ENCODE measurements at places on chromosomes 6 and 20. TPM values are rescaled to one million over a fixed set of nuclear protein-coding genes. Genes with fewer than 3 reads are reported as not detected.

- no peak for DNase-seq
These were observed 196.9 kb downstream of the AKAP7 start for GRCh38 chr6:131331873-131332781.

GRCh38 chr20:266596-267562 is 9.4 kb downstream of the DEFB132 start:
- peak; percentile 55 for DNase-seq

GRCh38 chr20:20201639-20202038 is 149.3 kb downstream of the CFAP61 start:
- DNase-seq, result no peak

GRCh38 chr6:101597693-101598092 is 204.2 kb downstream of the GRIK2 start:
- DNase-seq, result peak; percentile 66

The DIDO1 gene
- total RNA-seq, result 35.2 TPM

GRCh38 chr6:54074578-54075195 is 36.6 kb upstream of the MLIP start:
- no peak for DNase-seq

- peak; percentile 35 for DNase-seq
These were observed 19.5 kb downstream of the NDUFAF4 start for GRCh38 chr6:96878143-96878542.

DNA sequence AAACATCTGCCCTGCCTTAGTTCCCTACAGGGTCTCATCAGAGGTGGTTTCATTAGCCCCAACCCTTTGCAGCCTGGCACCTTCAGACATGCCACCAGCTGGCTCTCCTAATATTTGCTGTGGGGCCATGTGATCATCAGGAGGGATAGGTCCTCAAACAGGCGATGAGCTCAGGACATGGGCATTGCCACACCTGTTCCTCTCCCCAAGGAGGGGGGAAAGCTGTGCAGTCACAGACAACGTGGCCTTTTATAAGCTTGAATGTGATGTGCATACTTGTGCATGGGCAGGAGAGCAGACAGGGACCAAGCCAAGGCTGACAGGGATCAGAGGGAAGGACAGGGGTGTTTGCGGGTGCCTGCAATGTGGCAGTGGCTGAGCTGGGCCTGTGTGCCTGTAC is 78.8 kb upstream of the ZNFX1 start:
- no peak for DNase-seq

DNA sequence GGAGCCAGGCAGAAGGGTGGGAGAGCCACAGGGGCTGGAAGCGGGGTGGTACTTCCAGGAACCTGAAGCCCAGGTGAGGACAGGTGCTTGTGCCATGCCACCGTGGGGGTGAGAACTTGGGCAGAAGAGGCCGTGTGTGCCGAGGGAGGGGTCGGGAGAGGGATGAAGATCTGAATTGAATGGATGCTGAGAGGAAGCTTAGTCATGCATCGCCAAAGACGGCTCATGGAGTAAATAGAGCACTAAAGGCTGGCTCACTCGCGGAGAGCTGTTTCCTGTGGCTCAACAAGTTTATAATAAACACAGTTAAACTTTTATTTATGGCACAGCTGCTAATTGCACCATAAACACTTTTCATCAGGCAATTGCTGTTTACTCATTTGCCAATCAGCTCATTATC is 21.7 kb upstream of the MYT1 start:
- DNase-seq, result no peak

DNA sequence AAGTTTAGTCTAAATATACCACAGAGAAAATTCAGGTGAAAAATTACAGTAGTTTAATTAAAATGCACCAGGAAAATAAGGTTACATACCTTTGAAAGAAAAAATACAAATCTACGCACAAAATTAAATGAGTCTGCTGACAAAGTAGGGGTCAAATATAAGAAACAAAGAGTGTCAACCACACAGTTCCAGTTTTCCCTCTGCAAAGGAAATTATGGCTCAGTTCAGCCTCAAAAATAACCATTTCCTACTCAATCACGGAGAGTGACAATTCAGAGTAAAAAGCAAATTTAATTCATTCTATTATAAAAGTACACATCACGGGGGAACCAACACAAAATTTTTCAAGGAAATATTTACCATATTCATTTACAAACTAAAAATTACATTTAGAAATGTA is 124.8 kb downstream of the PTPRK start:
- no peak for DNase-seq

DNA sequence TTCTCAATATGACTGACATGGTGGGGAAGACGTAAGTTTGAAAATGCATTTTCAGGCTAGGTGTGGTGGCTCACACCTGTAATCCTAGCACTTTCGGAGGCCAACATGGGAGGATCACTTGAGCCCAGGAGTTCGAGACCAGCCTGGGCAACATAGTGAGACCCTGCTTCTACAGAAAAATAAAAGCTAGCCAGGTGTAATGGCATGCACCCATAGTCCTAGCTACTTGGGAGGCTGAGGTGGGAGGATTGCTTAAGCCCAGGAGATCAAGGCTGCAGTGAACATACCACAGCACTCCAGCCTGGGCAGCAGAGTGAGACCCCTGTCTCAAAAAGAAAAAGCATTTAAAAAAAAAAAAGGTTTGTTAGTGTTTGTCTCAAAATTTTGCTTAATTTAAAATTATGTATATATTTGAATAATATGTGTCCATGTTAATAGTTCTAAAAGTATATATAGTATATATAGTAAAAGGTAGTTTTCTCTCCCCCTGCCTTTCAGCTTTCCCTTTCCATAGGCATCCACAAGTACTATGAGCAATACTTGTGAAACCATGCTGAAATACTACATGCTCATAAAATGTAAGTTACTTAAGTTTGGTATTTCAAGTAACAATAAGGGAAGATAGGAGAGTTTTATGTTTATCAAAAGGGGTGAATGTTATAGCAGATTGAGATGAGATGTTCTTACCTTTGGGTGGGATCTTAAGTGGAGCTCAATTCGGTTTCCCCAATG is 15.1 kb downstream of the PTPRA start:
- DNase-seq, result no peak

DNA sequence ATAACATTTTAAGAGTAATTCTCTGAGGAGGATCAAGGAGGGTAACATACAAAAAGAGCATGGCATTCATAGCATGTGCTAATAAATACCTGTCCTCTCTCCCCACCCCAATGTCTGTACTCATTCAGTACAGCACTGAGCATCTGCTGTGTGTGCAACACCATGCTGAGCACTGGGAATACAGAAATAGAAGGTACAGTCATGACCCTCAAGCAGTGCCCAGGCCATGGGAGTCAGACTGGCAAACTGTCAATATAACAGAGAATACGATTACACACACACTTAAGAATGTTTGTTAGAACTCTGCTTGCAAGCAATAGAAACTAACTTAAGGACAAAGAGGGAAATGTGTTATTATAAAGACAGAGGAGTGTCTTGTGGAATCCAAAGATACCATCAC is 24.7 kb upstream of the ZFAND3 start:
- peak; percentile 48 for DNase-seq

The C20orf141 gene
- not detected for total RNA-seq

DNA sequence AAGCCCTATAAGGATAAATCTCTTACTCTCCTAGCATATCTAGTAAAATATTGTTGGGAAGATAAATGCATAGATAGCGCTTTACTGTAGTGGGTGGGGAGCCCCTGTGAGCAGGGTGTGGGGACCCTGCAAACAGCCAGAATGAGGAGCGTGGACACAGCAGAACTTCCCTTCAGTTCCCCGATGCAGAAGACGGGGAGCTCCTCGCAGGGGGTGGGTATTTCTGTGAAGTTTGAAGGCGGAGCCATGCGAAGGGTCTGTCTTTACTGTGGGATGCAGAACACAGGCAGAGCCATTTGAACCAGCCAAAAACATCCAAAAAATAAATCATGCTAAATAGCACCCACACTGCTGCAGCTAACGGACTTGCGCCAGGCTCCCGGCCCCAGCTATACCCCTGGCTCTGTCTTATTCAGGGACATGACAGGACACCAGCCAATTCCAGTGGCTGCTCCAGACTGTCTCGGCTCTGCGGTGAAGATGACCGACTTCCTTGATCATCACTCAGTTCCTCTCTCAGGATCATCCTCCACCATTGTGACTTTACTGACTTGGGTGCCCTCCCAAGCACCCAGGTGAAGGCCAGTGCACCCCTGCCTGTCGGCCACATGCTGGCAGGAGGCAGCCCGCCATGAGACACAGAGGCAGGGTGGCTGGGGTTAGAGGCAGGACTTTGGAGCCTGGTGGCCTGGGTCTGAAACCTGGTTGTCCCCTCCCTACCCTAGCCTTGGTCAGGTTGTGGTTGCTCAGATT is 134.5 kb downstream of the SMOC2 start:
- no peak for DNase-seq

- no peak for DNase-seq
These were observed 26.8 kb upstream of the GLP1R start for GRCh38 chr6:39021779-39022178.

The RAD21L1 gene
- total RNA-seq, result 0.85 TPM

DNA sequence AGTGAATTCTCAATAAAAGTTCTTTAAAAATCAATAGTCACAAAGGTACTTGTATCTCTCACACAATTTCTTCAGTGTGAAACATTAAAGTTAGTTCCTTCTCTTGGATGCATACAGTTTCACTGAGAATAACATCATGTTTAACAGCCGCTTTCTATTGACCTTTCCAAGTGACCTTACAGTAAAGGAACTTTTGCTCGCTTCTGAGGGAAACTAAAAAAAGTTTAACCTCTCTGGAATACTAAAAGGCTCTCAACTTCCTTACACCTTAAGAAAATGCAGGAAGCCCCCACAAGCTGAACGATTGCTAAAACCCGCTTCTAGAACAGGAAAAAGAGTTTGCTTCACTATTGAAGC is 1.3 kb downstream of the RRAGD start:
- DNase-seq, result no peak

DNA sequence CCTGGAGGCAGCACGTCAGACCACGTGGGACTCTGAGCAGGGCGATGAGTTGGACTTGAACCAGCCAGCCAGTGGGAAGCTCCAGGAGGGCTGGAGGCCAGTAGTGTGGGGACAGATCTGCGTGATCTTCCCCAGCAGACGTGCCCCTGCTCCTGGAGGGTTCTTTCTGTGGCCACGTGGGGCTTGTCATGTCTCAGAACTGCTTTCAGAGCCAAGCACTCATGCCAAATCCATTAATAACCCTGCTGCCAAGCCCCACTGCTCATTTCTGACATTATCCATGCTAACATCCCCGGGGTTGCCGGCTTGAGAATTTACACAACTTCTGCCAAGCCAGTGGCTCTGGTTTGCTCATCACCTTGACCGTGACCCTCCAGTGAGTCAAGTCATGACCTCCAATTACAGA is 38.3 kb downstream of the SIRPA start:
- peak; percentile 66 for DNase-seq

DNA sequence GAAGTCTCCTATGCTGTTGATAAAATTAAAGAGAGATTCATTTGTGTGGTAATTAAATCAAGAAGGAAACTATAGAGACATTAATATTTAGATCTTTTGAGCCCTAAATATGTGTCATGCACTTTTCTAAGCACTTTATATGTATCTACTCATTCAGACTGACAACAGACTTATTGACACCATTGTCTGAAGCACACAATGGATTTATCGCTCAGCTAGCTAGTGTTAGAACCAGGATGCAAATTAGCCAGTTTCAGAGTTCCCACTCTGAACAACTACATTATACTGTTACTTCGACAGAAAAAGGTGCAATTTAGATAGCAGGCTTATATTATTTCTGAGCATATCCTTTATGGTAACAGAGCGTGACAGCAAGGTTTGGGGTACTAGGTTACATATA is 27.7 kb upstream of the KIAA0408 start:
- no peak for DNase-seq

The CSNK2A1 gene
- total RNA-seq, result 126 TPM

The ROS1 gene
- 0.09 TPM for total RNA-seq

- no peak for DNase-seq
These were observed 643 bp downstream of the DLGAP4 start for GRCh38 chr20:36306553-36307411.

The DAAM2 gene
- 8.3 TPM for total RNA-seq

The BCAS4 gene
- 23.9 TPM for total RNA-seq

The SPTLC3 gene
- total RNA-seq, result not detected

DNA sequence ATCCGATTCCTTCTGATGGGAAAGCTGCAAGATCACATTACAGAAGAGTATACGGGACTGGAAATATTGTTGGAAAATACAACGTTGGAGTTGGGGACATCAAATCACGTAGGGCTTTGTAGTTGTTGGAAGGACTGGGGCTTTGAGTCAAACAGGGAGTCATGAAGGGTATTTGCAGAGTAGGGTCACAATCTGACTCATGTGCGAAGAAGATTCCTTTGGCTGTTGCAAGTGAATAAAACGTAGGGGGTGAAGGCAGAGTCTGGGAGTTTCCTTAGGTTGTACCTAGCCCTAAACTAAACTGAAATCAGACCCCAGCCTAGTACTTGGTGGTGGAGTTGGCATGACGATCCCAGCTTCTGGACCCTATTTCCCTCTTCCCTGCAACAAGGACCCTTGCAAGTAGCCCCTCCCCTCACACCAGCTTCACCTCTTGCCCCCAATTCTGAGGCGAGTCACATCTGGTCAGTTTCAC is 32.3 kb downstream of the SNX5 start:
- no peak for DNase-seq

DNA sequence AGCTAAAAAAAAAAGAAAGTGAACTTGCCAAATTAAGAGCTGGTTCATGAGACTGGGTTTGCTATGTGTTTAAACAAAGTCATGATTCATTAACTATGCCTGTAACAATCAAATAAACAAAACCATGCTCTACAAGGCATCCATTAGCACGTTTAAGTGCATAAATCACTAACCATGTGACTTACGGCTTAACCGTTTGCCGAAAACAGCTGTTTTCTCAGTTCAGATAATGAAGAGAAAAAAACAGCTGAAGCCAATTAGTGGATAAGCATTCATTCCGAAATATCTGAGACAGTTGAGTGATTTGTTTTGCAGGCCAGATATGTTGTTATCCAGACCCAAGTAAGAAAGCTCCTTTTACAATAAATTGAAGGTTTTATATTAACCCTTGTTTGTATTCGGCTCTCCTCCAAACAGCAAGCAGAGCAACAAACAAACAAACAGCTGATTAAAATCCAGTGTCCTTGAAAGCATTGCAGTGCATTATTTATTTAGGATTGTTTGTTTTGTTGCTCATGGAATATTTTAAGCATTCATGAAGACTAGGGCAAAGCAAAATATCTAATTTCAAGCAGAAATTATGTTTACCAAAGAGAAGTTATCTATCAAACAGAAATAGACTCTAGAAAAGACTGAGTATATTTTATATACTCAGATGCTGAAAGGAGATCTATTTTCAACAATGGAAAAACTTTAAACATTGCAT is 343.5 kb downstream of the RFPL4B start:
- peak; percentile 28 for DNase-seq

- no peak for DNase-seq
These were observed 8.5 kb downstream of the ETV7 start for GRCh38 chr6:36378936-36379335.

The MUC22 gene
- total RNA-seq, result not detected

The MLN gene
- not detected for total RNA-seq

GRCh38 chr6:170456886-170457698 is 96.0 kb downstream of the PSMB1 start:
- no peak for DNase-seq

GRCh38 chr20:4169360-4170190 is 154.2 kb upstream of the RNF24 start:
- no peak for DNase-seq

The SEL1L2 gene
- total RNA-seq, result not detected

- DNase-seq, result no peak
These were observed 14.8 kb downstream of the PAQR8 start for GRCh38 chr6:52376763-52377162.

The MEP1A gene
- total RNA-seq, result not detected

All from HFFc6 (cell line).